ENCODE measurements at places on chromosomes 2 and 18. TPM values are rescaled to one million over a fixed set of nuclear protein-coding genes. Genes with fewer than 3 reads are reported as not detected.

GRCh38 chr18:9547782-9548181 is 66.6 kb downstream of the PPP4R1 start:
- DNase-seq: no peak

- DNase-seq: no peak
Observed at GRCh38 chr18:80198994-80199748, 48.1 kb downstream of the PARD6G start.

Gene NT5DC4
- total RNA-seq: not detected

Gene IL1F10
- not detected for total RNA-seq

Gene SCN2A
- total RNA-seq: 0.95 TPM

DNA sequence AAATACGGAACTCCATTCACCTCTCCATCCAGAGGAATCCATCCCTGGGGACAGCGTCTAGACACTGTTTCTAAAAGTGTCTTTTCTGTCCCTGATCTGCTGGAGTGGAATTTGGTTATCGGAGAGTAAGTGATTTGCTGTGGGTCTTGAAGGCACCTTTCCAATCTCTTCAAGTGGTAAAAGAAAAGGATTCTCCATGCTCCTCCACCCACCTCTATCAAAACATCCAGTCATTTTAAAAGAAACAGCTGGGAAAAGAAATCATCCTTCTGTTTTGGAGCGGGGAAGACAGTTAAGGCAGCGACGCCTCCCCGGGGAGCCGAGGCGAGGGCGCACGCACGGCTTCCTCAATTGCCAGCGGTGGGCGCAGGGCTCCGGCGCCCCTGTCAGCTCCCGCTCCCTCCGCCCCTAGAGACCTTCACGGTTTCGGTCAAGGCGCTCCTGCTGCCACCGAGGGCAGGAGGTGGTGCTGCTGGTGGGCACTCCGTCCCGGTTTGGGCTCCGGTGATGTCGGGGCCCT is 547 bp downstream of the SLC35F5 start:
- DNase-seq: no peak

DNA sequence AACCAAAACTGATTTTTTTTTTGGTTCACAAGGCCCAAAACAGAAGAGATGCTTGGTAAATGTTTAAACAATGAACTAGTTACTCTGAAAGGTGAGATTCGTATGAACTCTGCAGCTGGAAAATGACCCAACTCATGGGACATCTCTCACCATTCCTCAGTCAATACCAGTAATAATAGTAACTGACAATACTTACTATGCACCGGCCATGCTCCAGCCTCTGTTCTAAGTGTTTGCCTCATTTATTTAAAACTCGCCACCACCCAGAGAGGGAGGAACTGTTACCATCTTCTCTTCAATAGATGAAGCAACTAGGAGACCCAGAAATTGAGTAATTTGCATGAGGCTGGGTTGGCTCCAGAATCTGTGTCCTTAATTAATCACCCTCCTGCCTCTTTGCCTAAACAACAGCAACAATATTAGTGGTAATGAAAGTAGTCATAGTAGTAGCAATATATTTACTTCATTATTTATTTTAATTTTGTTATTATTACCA is 130.4 kb downstream of the CTIF start:
- no peak for DNase-seq

Gene NPPC
- total RNA-seq: not detected

Gene OXER1
- total RNA-seq: 0.33 TPM

GRCh38 chr2:64792300-64792699 is 138.6 kb upstream of the SERTAD2 start:
- DNase-seq: no peak

Gene TUBA3D
- total RNA-seq: not detected

DNA sequence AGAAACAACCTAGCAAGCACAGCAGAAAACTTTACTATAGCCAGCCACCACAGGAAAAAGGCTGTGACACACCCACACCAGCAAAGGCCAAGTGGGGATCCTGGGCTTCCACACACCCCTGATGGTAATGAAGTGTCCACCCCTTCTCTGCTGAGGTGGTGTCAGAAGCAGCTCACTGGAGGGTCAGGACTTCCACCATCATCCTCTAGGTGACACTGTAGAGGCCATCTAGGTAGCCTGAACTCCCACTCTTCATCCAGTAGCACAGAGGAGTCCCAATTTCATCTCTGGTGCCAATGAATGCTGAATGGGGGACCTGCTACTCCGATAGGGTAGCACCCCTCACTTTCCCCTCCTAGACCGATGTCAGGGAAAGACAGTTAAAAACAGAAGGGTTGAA is 1544.4 kb downstream of the LRP1B start:
- DNase-seq: no peak

- no peak for DNase-seq
Observed at GRCh38 chr2:38572167-38572566, 30.6 kb downstream of the HNRNPLL start.

- DNase-seq: no peak
Observed at GRCh38 chr18:48569139-48569914, 30.5 kb downstream of the CTIF start.

Gene LRRTM4
- total RNA-seq: 0.81 TPM

- DNase-seq: no peak
Observed at GRCh38 chr18:57050310-57050949, 96.5 kb upstream of the BOD1L2 start.

- peak; percentile 41 for DNase-seq
Observed at GRCh38 chr2:242030858-242031257, 161.3 kb downstream of the RTP5 start.
